Myocyte (in vitro differentiated cells): ENCODE measurements at places on chromosomes 7 and 10.

DNA sequence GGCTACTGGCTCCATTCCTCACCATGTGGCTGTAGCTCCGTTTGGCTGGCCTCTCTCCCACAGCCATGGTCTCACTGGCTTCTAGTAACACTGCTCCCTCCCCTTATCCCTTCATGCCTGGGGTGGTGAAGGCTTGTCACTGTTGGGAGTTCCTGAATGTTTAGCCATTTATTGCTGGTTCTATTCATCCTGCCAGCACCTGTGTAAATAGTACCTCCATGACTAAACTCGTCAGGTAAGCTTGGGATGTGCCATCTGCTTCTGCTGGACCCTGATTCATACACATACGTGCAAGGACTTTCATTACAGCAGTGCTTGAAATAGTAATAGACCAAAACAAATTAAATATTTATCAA, 61.6 kb downstream of the CCDC71L start:
- DNase-seq = no peak

GRCh38 chr10:72260239-72260975, 13.3 kb upstream of the DDIT4 start:
- peak; percentile 79 for DNase-seq

DNA sequence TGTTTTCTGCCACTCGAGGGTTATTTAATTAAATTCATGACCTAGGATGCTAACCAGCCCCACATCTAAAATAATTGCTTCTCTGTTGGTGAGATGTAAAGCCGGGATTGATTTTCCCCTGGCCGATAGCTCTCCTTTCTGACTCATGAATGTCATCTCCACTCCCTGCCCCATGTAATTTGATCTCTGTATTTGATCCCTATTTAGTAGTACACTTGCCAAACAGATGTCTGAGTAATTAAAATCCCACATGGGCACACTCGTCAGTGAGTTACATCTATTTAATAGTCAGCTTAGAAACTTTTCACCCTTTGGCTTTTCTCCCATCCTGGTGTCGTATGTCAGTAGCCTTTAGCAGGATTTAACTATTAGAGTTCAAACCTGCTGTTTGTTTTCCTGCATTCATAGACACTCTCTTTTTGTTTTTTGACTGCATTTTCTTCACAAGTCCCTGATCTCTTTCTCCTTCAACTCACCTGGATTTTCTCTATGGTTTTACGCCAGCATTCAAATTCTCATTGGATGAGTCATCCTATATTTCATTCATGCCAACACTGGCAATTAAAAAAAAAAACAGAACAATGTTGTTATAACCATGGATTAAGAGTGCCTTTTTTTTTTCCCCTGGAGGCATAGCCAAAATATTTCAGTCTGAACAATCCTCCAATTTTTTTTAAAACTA, 82.7 kb downstream of the SPAG6 start:
- DNase-seq = peak; percentile 94

DNA sequence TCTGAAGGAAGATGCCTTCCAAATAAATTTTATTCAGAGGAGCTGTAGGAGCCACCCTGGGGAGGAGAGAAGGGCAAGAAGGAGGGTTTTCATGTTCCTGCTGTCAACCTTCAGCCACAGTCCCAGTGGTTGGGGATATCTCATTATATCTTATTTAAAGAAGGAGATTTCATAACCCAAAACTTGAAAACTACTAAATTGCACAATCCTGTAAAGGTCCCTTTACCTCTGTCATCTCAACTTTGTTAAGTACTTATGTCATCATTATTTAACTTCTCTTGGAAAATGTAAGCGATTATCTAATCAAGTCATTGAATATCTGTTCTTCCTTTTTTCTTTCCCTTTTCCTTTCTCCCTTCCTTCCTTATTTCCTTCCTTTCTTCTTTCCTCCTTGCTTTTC, 794.5 kb upstream of the IGFBP3 start:
- no peak for DNase-seq

GRCh38 chr7:108448584-108449505, 7.4 kb downstream of the NRCAM start:
- no peak for DNase-seq
